ENCODE measurements at places on chromosomes 3 and 15.
A peak's percentile ranks its signal among the peaks of the same experiment; 100 is the strongest.

GRCh38 chr3:115436767-115437301 lies 186.5 kb upstream of the GAP43 start:
- no peak for DNase-seq

- DNase-seq = no peak
Observed at GRCh38 chr3:15427981-15428380, 583 bp downstream of the EAF1 start.

GRCh38 chr3:30676424-30677346 lies 70.3 kb downstream of the TGFBR2 start:
- DNase-seq = no peak

DNA sequence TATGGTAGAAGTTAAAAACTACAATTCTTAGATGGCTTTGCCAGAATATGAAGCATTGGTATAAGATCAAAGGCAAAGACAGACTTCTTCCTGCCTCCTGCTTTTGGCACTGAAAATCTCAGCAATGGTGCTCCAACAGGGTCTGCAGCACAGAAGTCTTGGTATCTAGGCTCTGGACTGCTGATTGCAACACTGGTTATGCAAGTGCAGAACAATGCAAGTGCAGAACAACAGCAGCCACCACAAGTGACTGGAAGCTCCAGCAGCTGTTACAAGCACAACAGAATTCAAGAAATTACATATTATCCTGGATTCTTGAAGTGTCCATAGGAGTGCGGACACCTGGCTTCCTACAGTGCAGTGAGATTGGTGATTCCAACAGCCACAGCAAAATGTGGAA lies 33.7 kb downstream of the ZBTB20 start:
- DNase-seq = no peak

GRCh38 chr3:51538115-51538458 lies 432 bp upstream of the RAD54L2 start:
- DNase-seq = peak; percentile 29

DNA sequence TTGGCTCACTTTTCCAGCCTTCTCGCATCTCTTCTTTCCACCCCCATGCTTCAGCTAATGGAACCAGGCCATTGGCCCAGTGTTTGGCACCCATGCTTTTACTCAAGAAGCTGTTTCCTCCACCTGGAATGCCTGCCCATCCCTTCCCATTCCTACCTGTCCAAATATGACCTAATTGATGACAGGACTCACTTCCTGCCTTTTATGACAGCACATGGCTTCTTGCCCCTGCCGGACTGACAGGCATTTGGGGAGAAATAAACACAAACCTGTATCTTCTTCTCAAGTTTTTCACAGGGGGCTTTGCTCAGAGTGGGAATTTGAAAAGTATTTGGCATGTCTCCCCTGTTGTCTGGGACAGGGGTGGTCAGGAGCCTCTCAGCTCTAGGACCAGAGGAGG lies 120.1 kb downstream of the ABHD5 start:
- DNase-seq = no peak

GRCh38 chr3:152026033-152026556 lies 152.7 kb downstream of the SUCNR1 start:
- DNase-seq = peak; percentile 44

DNA sequence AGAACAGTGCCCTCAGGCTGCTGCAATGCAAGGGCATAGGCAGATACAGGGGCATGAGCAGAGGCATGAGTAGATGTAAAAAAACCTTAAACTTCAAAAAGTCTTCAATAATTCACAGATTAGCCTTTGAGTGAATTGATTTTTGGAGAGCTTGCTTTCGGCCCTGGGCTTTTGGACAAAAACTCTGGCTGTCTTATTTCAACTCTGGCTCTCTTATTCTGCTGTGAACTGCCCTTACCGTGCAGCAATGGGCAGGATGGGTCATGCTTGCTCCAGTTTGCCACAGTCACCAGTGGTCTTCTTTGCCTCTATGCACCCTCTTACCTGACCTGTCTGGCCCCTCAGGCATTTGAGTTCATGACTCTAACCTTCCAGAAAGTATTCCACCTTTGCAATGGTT lies 555.7 kb downstream of the MAGI1 start:
- no peak for DNase-seq

GRCh38 chr3:100057716-100058575 lies 56.4 kb downstream of the FILIP1L start:
- DNase-seq = no peak

GRCh38 chr3:109269577-109270275 lies 46.6 kb downstream of the DPPA2 start:
- DNase-seq = no peak

DNA sequence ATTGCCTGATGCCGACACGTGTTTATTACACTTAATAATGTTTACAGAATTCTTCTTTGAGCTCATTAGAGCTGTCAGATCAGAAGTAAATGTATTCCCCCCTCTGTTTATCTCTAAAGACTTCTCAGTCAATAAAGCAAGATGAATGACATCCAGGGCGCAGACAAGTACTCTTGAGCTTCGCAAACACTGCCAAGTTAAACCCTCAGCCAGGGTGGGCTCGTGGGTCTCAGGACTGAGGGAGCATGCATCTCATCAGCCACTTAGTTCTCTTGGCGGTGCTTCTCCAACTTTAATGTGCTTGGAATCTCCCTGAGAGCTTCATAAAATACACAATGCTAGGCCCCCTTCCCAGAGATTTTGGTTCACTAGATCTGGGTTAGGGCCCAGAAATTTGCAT lies 333.9 kb upstream of the THRB start:
- DNase-seq = no peak

DNA sequence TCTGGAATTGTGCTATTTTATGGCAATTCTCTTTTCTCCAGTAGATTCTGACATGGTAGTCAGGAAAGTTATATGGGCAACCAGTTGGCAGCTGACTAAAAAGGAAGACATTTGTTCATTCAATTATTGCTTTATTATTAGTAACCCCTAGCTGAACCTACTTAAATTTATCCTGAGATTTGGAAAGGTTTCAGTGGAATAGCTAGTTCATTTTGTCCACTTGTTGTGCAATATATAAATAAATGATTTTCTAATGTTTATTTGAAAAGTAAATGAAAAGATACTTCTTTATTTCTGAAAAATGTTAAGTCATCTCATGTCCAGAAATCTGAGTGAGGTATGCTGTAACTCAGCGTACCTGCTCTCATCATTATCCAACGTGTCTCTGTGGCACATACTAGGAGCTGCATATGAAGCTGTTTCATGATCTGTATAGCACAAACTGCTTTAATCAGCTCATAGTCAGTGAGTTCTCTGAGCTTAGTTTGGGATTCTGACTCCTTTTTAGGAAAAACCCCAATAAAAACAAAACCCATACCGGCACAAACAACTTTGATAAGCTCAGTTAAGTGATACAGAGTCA lies 35.9 kb downstream of the RARB start:
- DNase-seq = no peak

GRCh38 chr3:61853912-61854311 lies 292.5 kb downstream of the PTPRG start:
- no peak for DNase-seq

Measured in NCI-H510A treated with DMSO at 0.1 percent for 48 hours (cell line).